COR-L47 (cell line): ENCODE measurements at places on chromosomes 2 and 18.

DNA sequence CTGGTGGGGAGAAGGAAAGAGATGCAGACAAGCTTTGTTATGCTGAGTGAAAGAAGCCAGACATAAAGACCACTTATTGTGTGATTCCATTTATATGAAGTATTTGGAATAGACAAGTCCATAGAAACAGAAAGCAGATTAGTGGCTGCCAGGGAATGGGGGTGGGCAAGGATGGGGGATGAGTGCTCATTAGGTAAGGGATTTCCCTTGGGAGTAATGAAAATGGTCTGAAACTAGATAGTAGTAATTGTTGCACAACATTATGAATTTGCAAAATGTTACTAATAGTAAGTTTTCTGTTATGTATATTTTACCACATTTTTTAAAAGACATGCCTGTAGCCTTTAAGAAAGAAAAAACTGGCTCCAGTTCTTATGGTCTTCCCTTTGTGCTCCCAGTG is 154.9 kb downstream of the LNPK start:
- DNase-seq = no peak

- DNase-seq = no peak
These were observed at the start of gene PDCD1 for GRCh38 chr2:241858206-241859016. PDCD1 (minus strand) TSS chr2:241858894; CDS start chr2:241858838, 56 bp downstream.

DNA sequence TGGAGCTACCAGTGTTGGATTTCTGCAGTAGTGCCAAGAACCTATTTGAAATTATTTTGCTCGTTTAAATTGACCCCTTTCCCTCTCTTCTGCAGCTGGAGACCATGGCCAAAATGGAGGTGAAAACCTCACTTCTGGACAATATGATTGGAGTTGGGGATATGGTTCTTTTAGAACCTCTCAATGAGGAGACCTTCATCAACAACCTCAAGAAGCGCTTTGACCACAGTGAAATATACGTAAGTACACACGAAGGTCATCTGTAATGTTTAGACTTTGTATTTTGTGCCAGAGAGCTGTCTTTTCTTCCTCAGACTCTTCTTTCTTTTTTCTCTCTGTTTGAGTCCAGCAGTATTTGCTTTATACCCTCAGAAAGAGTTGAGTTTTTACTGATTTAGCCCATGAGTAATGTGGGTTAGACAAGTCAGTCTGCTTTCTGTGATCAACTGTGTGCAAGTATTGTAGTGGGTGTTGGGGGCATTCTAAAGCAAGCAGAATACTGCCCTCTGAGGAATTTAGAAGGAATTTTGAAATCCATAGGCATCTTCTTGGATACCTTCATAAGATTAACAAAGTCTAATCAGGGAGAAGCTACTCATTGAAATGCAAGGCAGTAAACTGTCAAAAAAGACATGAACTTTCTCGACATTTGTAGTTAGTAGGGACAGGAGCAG is 31.7 kb downstream of the MYO1B start:
- no peak for DNase-seq

- DNase-seq = no peak
These were observed 191.5 kb upstream of the FANCL start for GRCh38 chr2:58432491-58433170.

DNA sequence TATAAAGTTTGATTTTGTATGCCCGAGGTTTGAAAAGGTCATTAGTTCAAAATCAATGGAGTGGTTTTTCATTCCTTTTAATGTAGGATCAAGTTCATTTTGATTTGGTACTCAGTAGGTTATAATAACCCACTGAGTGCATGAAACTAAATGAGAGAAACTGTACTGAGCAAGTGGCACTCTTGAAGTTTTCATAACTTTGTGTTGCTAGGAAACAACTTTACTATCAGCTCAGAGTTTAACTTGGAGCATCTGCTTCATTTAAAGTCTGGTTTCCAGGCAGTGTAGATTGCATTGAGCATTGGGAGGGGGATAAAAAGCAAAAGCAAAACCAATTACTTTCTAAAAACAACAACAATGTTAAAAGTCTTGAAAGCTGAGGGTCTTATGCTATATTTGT is 1361.6 kb upstream of the CHAC2 start:
- no peak for DNase-seq
